ENCODE measurements at places on chromosomes 7 and 10. TPM values are rescaled to one million over a fixed set of nuclear protein-coding genes. Genes with fewer than 3 reads are reported as not detected.

Gene NRP1
- 7.3 TPM for polyA plus RNA-seq

Gene AQP1
- 4.4 TPM for polyA plus RNA-seq

Gene PHYH
- 12.5 TPM for polyA plus RNA-seq

Gene MUC3A
- 0.27 TPM for polyA plus RNA-seq

Gene EVX1
- not detected for polyA plus RNA-seq
